ENCODE measurements at places on chromosomes 11 and 22.
A peak's percentile ranks its signal among the peaks of the same experiment; 100 is the strongest.

DNA sequence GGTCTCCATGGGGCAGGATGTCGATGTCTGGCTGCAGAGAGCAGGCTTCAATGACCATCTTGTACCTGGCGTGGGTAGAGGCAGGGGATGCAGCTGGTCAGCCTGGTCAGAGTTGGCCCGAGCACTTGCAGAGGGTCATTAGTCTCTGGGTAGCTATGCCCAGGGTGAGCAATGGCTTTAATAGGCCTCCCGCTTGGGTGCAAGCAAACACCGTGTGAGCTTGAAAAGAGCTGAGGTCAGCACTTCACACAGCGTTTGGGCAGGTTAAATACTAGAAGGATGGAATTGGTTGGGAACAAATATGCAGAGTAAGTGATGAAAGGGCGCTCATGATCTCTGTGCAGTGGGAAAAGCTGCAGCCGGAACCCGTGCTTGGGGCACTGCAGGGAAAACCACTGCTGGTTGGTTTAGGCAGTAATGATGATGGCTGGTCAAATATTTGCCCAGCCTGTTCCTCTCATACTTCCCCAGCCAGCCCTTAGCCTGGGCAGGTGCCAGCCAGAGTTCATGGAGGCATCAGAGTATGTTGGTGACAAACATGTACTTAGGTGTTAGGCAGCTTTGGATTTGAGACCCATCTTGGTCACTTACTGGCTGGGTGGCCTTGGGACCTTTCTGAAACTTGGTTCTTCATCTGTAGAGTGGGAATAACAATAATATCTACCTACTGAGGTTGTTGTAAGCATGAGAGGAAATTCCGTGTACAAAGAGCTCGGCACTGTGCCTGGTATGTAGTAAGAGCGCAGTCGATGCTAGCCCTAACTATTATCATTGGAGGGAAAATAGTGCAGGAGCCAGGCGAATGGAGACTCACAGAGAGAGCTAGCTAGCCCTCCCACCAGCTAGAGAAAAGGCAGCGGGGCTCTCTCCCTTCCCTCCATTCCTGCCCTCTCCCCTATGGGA, 25.2 kb upstream of the KCNJ11 start:
- DNase-seq: no peak

DNA sequence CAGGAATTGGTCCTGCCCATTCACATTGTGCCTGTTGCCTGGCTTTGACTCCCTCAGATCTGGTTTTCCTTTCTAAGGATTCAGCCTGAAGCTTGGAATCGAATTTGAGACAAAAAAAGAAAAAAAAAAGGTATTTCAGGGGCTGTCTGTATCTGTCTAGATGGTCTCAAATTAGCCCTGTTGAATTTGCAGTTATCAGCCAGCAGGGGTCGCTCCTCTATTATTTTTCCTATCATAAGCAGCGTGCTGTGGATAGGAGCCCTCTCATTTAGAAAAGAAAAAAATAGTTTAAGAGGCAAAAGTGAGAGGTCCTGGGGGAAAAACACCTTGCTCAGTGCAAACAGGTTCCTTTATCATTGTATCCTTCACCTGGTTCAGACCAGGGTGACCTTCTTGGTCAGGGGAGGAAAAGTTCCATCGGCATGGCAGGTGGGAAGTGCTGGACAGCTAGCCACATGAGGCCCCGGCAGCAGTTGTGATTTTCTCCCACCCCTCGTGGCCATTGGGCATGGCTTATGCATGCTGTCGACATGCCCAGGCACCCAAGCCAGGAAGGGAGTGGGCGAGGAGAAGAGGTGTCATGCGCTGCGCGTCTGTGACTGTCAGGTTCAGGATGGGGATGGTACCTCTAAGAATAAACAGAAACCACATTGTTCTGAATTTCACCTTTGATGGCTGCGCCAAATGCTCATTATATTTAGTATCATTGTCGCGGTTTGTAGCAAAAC, 13.1 kb downstream of the OR5AK2 start:
- no peak for DNase-seq

GRCh38 chr22:23591846-23592245, 11.8 kb upstream of the IGLL1 start:
- DNase-seq: no peak

DNA sequence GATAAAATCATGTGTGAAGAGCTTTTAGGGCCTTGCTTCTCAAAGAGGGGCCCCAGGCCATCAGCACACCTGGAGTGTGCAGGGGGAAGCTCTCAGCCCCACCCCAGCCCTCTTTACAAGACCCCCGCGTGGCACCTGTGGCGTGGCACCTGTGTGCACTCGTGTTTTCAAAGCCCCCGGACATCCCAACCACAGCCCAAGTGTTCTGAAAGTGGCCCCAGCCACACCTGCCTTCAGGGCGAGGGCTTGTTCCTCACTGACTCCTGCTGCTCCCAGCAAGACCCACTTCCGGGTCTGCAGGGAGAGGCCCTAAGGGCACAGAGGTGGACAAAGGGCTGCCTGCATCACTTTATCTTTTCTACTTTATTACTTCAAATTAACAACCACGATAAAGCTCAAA, 17.5 kb upstream of the TMEM184B start:
- no peak for DNase-seq

GRCh38 chr11:11420899-11421285, 67.8 kb upstream of the CSNK2A3 start:
- no peak for DNase-seq

DNA sequence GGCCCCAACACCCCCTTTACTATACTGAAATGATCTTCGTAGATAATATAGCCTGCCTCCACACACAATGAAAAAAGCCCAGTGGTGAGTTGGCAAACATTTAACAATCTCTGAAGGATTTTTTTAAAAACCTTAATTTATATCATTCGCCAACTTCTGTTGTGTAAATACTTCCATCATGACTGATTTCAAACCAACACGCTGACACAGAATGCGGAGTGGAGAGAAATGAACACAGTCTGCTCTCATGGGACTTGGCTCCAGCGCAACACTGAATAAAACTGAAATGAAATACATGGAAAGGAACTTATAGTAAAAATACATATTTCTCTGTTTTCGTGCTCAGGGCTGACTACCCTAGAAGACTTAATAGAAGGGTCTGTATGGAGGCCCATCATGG, 61.3 kb upstream of the WNT11 start:
- DNase-seq: no peak

DNA sequence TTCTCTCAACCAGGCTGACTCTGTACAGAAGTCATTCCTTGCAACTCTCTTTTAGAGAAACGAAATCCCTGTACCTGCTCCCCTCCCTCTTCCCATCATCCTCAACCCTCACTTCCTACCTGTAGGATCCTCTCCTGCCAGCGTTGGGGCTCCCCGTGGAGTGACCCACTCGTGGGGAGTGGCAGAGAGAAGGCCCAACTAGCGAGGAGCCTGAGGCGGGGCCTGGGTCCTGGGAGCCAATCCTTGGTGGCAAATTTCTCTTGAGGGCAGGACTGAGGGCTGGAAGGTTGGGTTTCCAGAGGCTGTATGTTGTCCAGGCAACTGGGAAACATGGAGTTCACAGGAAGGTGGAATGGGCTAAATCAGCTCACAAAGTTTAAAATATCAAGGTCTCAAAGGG, 10.4 kb downstream of the NHERF4 start:
- DNase-seq: peak; percentile 38

DNA sequence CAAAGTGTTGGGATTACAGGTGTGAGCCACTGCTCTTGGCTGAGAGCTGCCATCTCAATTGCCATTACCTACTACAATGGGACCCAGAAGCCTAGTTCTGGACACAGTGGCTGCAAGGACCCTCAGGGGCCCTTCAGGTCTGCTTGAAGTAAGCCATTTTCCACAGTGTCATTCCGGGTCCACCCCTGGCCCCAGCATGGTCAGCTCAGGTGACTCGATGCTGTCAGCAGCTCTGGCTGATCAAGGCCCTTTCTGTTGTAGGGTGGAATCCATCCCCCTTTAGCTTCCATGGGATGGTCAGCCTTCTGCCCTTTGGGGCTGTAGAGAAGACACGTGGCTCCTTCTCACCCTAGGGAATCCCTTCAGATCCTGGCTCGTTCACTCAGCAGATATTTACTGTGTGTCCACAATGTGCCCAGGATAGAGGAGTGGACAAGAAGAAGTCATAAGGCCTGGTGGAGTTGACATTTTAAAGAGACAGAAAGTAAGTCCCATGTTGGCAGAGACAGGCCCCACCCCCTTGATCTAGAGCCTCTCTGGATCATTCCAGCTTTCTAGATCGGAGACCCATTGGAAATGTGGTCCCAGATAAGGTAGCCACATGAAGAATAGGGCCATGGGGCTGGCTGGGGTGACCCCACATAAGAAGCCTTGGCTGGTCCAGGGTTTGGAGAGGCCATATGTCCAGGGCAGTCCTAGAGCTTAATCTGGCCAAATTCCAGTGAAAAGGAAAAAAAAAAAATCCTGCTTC, 15.1 kb upstream of the KAT5 start:
- DNase-seq: no peak

GRCh38 chr22:27201741-27202140, 544.4 kb downstream of the MIAT start:
- DNase-seq: no peak

DNA sequence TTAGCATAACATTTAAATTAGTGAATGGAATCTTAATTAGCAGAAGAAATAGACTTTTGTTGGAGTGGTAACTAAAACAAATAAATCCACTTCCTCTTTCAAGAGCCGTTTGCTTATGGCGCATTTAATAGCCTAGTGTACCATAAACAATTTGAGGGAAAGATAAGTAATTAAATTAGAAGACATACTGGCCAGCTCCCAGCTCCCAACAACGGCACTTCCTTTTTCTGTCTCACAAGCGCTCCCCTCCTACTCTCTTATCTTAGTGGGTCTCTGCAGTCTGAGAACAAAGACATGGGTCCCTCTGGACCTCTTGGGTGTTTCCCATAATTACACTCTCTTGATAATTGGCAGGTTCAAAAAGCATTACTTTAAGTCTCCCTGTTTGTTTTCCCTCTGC, 146.0 kb downstream of the OPCML start:
- DNase-seq: no peak

- DNase-seq: no peak
Measured at GRCh38 chr11:36356201-36356600, 60.1 kb downstream of the PRR5L start.

DNA sequence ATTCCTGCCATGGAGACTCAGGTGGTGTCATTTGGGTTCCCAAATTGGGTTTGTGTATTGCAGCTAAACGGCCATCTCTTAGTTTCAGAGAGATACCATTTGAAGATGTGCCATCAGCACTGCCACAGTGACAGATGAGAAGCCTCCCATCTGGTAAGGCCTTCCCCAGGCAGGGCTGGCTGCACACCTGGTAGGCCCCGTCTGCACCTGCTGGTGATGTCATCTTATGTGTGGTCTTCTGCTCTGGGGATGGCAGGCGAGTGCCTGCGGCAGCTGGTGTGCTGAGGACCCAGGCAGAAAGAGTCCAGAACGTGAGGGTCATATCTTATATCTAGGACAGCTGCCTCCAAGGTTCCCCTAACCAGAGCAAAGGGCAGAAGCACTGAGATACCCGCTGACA, 100.6 kb downstream of the CSNK2A3 start:
- no peak for DNase-seq

DNA sequence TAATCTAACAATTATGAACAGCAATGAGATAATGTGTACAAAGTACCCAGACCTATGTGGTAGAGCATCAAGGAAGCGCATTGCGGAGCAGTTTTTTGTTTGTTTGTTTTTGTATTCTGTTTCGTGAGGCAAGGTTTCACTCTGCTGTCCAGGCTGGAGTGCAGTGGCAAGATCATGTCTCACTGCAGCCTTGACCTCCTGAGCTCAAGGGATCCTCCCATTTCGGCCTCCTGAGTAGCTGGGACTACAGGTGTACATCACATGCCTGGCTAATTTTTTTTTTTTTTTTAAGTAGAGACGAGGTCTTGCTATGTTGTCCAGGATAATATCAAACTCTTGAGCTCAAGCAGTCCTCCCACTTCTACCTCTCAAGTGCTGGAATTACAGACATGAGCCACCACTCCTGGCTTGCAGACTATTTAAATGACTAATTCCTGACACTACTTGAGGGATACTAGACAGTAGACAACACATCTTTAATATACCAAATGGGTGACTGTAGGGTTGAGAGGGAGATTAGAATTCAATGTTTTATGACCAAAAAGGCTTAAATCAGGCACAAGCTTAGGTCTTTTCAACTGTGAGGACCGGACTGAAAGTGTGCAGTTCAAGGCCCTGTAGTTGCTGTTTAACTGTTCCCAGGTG, 12.7 kb downstream of the OR51B4 start:
- DNase-seq: no peak

- DNase-seq: no peak
Measured at GRCh38 chr11:75759832-75760231, 8.7 kb upstream of the DGAT2 start.

DNA sequence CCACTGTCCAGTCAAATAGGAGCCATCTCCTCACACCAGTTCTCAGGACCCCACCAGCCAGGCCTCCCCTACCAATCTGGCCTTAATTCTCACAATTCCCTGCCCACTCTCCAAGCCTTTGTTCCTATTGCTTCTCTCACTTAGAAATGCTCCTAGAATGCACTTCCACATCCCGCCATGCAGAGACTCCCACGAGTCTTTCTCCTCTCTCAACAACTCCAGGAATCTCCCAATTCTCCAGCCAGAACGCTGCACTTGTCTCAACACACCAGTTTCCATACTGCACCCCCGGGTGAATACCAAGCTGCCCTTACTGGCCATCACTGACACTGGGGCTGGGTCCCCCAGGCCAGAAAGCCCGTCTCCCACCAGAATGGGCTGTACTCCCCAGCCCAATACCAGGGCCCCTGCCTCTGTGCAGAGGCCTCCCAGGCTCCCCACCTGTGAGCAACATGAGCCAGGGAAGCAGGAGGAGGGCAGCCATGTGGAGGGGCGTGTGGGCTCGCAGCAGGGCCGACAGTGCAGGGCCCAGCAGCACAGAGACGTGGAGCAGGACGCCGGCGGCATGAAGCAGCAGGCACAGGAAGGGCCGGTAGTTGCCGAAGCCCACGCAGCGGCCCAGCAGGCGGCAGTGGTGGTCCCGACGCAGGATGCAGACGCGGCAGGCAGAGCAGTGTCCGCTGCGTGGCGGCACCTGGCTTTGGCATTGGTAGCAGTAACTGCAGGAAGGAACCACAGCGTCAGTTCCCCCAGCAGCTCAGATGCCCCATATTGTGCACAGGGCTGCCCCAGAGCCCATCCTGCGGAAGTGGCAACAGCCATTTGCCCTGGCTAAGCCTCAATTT, 2.4 kb downstream of the ZDHHC24 start:
- no peak for DNase-seq

GRCh38 chr11:117081908-117082307, 16.3 kb downstream of the SIK3 start:
- DNase-seq: no peak

DNA sequence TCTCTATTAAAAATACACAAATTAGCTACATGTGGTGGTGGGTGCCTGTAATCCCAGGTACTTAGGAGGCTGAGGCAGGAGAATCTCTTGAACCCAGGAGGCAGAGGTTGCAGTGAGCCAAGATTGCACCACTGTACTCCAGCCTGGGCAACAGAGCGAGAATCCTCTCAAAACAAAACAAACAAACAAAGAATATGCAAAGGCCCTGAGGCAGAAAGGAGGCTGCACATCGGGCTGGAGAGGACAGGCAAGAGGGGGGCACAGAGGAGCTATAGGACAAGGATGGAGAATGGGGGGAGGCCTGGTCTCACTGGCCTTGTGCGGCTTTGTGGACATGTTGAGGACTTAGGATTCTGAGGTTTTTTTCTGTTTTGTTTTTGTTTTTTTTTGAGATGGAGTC, 8.4 kb downstream of the TRIOBP start:
- no peak for DNase-seq
